ENCODE measurements at places on chromosomes 4 and X.

- no peak for DNase-seq
These were observed 16.0 kb downstream of the ZNF185 start for GRCh38 chrX:152913910-152914309.

- DNase-seq: no peak
These were observed 419.7 kb downstream of the MID1IP1 start for GRCh38 chrX:39220952-39221351.

- DNase-seq: no peak
These were observed 826.2 kb upstream of the TENM3 start for GRCh38 chr4:181416966-181417365.

GRCh38 chr4:78337244-78338020, 214.1 kb upstream of the ANXA3 start:
- DNase-seq: no peak

GRCh38 chrX:40153345-40154249, 55.8 kb upstream of the BCOR start:
- no peak for DNase-seq

- no peak for DNase-seq
These were observed 39.0 kb downstream of the FBXO8 start for GRCh38 chr4:174244441-174244840.

- peak; percentile 49 for DNase-seq
These were observed 332.7 kb downstream of the RAPGEF2 start for GRCh38 chr4:159435561-159436023.

GRCh38 chr4:81130569-81130968, 84.5 kb downstream of the PRKG2 start:
- DNase-seq: no peak

DNA sequence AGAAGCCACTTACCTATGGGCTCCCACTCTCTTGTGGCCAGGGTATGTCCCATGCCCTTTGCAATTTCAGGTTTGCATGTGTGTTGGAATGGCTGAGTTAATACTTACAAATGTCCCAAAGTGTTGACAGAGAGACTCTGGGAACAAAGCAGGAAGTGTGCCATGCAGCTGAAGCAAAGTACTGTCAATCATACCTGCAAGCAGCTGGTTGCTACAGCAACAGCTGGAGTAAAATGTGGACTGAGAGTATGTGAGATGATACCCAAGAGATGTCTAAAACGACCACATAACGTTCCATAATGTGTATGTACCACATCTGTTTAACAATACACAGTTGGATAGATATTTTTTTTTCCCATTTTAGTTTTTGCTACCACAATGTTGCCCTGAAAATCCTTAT, 82.8 kb upstream of the CAMK2D start:
- no peak for DNase-seq

GRCh38 chrX:125293850-125294780, 25.6 kb upstream of the TEX13C start:
- no peak for DNase-seq

GRCh38 chr4:48203819-48204218, 65.8 kb downstream of the TEC start:
- no peak for DNase-seq

GRCh38 chr4:185535612-185536410, 504 bp upstream of the PDLIM3 start:
- DNase-seq: no peak

DNA sequence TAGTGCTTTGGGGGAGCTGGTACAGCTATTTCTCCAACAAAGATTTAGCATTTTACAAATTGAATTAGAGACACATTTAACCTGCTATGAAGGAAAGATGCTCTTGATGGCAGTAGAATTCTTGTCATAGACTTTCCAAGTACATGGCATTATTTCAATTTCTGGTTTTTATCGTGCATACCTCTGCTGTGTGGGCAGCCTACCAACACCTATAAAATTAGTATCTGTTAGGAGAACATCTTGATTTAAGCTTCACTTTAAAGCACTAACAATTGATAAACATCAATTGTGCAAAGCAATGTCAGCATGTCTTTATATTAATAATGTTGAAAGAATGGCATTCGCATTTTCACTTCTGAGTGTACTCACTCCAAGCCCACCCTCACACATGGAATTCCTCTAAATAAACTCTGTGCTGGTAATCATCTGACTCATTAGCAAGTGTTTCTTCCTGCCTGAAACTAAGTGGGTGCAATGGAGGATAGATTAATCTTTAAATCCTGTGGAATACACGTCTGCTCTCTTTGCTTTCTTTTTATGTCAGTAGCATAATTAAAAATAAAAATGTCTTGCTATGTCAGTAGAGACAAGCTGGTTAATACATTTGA, 279.8 kb upstream of the MAGEB18 start:
- DNase-seq: no peak

- no peak for DNase-seq
These were observed 6.7 kb upstream of the PRICKLE3 start for GRCh38 chrX:49192722-49193328.

- no peak for DNase-seq
These were observed 7.5 kb downstream of the AMER1 start for GRCh38 chrX:64198036-64198435.

DNA sequence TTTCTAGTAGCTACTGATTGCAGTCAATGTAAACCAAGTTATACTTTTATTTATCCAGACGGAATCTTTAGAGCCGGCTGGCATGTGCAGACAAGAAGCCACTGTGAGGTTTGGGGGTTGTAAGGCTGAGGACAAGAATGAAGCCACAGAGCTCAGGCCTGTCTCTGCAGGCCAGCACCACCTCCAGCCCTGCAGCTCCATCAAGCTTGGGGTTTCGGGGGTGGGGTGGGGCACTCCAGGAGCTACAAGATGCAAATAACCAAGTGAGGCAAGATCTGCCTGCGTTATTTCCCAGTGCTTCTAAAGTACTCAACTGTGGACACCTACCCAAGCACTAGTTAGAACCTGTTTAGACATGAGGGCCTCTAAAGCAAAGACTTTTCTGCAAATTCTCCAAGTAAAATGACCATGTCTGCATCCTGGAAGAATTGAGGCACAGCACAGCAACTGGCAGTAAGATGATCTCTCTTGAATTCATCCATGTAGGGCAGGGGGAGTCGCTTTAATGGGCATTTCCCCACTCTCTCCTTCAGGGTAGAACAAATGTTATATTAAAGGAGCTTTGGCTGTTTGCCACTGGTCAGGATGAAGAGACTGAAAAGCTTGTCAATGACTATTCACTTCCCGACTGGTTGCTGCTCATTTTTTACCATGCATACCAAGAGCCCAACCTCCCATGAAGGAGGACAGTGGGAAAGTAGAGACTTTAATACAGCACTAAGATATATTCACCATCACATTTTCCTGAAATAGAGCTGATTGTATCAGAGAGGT, 222.5 kb downstream of the MGST2 start:
- DNase-seq: no peak

- no peak for DNase-seq
These were observed 21.3 kb upstream of the SOX3 start for GRCh38 chrX:140526171-140526570.

- no peak for DNase-seq
These were observed 72.7 kb upstream of the MAD2L1 start for GRCh38 chr4:120139392-120139791.

GRCh38 chr4:137069473-137069872, 462.8 kb downstream of the PCDH18 start:
- no peak for DNase-seq

- DNase-seq: no peak
These were observed 126.6 kb downstream of the HNRNPD start for GRCh38 chr4:82247171-82247570.

DNA sequence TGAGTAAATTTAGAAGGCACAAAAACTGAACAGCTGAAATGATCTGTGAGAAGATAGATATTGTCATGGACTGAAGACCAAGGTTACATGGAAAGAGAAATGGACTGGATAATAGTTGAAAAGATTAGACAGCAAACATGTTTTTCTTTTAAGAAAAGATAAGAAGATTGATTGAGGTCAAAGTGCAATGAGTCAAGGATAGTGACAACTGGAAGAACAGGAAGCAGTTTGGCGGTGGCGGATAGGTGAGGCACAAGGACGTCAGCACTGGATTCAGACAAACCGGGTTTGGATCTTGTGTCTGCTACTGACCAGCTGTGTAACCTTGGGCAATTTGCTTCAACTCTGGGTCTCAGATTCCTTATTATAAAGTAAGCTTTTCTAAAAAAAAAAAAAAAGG, 2.0 kb upstream of the HPGD start:
- no peak for DNase-seq

DNA sequence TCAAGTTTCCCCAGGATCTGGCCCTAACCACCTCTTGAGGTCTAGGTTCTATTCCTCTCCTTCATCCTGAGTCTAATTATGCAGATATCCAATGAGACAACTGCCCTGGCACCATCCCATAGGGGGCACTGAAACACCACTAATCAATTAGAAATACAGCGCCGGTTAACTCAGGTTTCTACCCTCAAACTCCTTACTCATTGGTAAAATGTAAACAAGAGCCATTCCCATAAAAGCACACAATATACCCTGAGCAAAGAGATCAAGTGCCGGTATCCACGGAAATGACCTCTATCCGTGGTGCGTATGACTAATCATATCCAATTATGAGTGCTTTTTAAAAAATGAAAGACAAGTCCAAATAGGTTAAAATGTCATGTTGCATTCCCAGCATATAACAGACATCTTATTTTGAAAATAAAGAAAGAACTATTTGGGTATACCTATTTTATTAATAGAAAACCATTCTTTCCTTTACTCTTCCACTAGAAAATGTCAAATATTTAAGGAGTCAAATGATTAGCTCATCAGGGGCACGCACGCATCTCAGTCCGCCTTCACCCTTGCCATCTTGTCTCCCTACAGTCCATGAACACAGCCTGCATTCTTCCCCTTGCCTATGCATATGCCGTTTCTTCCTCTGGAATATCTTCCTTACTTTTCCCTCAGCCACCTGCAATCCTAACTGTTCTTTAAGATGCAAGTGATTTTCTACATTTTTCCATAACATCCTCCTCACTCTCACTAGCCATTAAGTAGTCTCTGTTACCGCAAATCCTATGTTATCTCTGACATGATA, 141.1 kb downstream of the MAML3 start:
- peak; percentile 56 for DNase-seq

GRCh38 chr4:27149541-27150212, 289.0 kb downstream of the STIM2 start:
- no peak for DNase-seq

DNA sequence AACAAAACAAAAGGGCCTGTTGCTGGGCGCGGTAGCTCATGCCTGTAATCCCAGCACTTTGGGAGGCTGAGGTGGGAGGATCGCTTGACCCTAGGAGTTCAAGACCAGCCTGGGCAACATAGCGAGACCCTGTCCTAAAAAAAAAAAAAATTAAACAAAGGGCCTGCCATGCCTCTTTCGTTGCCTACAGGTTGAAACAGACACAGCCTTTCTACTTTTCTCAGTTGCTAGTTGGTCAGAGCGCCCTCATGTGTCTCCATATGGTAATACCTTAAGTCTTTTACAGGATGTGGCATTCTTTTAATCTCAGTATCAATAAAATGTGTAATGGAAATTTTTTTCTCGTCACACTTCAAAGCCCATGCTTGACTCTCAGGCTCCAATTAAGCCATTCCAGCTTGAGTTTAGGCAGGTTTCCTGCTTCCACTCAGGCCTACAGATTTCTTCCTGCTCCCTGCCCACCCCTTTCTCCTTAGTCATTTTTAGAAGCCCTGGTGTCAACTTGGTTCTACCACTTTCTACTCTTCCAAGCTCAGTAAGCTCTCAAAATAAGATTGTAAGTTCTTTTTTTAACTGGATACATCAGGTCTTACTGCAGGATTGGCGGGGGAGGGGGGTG, 4.6 kb upstream of the SOWAHD start:
- no peak for DNase-seq

- DNase-seq: no peak
These were observed 357.8 kb upstream of the SLC7A11 start for GRCh38 chr4:138599965-138600364.

- peak; percentile 16 for DNase-seq
These were observed 16.3 kb downstream of the MAML3 start for GRCh38 chr4:140137671-140138070.

GRCh38 chrX:110060846-110061537, 58.1 kb downstream of the TMEM164 start:
- DNase-seq: no peak

- no peak for DNase-seq
These were observed 84.6 kb downstream of the EVC start for GRCh38 chr4:5795580-5795979.

DNA sequence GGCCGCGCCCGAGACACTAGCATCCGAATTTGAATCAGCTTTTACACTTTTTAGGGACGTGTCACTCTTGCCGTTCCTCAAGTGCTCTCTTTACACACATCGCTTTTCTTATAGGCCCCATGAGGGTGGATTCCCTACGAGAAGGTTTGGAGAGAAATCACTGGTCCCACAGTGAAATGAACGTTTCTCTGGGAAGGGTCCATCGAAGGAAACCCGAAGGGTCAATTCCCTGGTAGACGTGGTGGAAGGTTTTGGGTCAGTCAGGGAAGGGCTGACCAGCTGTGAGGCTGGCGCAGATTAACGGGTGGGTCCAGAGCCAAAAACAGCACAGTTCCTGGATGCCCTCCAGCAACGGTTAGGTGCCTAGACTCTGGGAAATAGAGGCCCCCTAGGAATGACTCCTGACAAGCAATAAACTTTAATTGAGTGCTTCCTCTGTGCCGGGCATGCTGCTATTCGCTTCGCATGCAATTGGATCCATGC, 35.9 kb downstream of the ETDC start:
- DNase-seq: peak; percentile 20

- DNase-seq: no peak
These were observed 2.7 kb upstream of the HCCS start for GRCh38 chrX:11108253-11108941.

DNA sequence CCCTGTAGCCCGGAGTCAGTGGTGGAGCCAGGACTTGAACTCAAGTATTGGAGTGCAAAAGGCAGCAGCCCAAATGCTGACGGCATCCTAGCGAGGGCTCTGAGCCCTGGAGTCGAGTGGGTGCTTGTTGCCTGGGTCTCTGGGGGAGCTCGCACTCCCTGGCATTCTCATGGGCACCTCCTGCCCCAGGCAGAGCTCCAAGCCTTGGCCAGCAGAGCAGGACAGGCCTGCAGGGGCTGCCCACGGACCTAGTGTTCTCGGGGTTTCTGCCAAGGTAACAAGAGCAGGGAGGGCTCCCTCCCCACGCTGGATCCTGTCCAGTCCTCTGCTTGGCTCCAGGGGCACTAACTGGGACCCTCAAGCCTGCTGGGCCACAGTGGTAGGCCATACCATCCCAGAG, 17.6 kb upstream of the WFS1 start:
- no peak for DNase-seq

DNA sequence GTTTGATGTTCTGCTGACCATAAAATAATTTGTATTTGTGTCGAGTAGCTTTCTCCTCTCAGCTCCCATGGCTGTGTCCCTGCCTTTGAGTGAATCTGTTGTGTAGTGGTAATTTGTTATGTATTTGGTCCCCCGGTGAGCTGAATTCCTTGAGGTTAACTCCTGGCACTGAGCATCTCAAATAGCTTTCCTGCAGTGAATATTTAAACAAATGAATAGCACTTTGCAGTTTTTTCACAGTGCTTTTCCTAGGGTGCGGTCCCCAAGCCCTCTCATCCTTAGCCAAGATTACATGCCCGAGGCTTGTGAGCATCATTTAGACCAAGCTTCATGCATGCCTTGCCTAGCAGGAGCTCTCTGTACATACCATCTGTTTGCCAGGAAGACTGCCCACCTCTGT, 74.2 kb downstream of the CLDN34 start:
- no peak for DNase-seq

- DNase-seq: peak; percentile 16
These were observed at the start of gene DKK2 for GRCh38 chr4:107035819-107036583. Gene DKK2, minus strand, starts transcription at chr4:107036313. Its CDS starts 722 bp downstream, at chr4:107035591.

- DNase-seq: no peak
These were observed 11.3 kb downstream of the PSAPL1 start for GRCh38 chr4:7423391-7423790.

Data from hepatic stellate cell (primary cell).